ENCODE measurements at places on chromosomes 2 and 18. TPM values are rescaled to one million over a fixed set of nuclear protein-coding genes. Genes with fewer than 3 reads are reported as not detected.

The CFAP65 gene
- 0.03 TPM for polyA plus RNA-seq

The C1QL2 gene
- polyA plus RNA-seq = not detected

The DSG3 gene
- polyA plus RNA-seq = not detected

The CCDC150 gene
- polyA plus RNA-seq = 14.9 TPM

The KATNAL2 gene
- not detected for polyA plus RNA-seq

The NT5DC4 gene
- 0.07 TPM for polyA plus RNA-seq

The RAB11FIP5 gene
- 22.9 TPM for polyA plus RNA-seq

The PLCL1 gene
- not detected for polyA plus RNA-seq

The C2orf81 gene
- 0.17 TPM for polyA plus RNA-seq

The GCG gene
- not detected for polyA plus RNA-seq

The MERTK gene
- 44.7 TPM for polyA plus RNA-seq

The MOGAT1 gene
- 0.98 TPM for polyA plus RNA-seq

The ERMN gene
- polyA plus RNA-seq = not detected

The TMEM169 gene
- polyA plus RNA-seq = 2.1 TPM
